ENCODE measurements at places on chromosomes 4 and X.

- no peak for DNase-seq
Observed at GRCh38 chrX:110944311-110944750, 148.7 kb upstream of the CHRDL1 start.

DNA sequence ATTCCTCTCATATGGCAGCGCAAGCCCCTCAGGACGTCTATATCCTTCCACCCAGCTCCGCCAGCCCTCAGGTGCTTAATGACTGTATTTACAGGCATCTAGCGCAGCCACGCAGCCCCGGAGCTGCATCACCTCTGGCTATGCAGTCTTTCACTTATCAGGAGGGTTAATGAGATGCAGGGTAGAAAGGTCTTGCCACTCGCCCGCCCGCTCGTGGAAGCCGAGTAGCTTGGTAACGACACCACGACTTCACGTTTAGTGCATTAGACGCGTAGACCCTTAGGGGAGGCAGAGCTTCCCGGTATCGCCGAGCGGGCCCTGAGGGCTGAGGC lies 1.5 kb upstream of the SLC16A2 start:
- no peak for DNase-seq

GRCh38 chrX:23954396-23954795 lies 46.6 kb downstream of the CXorf58 start:
- no peak for DNase-seq

GRCh38 chrX:153669901-153670731 lies 3.5 kb downstream of the PNCK start:
- no peak for DNase-seq

DNA sequence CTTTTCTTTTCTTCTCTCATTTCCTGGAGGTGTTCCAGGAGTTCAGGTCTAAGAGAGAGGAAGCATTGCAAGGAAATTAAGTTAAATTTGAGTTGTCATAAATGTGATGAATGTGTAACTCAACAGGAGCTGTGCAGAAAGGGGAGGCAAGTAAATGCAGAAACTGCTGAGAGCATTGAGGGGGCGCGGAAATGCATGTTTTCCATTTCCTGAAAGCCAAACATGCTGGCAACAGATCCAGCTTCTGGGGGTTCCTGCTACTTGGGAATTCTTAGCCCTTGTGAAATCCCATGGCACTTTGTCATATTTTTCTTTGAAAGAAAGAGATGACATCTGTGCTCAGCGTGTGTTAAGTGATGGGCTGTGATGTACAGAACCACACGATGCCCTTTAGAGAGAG lies 33.8 kb upstream of the NAP1L5 start:
- DNase-seq, result no peak

GRCh38 chrX:7542587-7543380 lies 300.2 kb upstream of the VCX start:
- DNase-seq, result no peak

DNA sequence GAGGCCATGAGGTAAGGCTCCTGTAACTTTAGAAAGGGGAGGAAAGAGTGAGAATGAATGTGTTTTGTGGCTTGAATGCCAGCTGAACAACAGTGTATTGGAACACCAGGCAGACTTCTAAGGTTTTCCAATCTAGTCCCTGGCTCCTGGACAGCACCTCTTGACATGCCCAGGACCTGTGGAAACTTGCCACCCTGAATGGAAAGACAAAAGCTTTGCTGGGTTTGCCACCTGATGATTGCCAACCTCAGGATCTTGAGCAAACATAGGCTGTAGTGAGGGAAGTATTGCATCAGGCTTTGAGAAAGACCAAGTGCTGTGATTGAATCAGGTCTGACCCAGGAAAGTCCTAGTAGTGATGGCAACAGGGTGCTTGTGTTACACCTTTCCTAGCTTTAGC lies 1393.1 kb upstream of the DIAPH2 start:
- DNase-seq, result no peak

DNA sequence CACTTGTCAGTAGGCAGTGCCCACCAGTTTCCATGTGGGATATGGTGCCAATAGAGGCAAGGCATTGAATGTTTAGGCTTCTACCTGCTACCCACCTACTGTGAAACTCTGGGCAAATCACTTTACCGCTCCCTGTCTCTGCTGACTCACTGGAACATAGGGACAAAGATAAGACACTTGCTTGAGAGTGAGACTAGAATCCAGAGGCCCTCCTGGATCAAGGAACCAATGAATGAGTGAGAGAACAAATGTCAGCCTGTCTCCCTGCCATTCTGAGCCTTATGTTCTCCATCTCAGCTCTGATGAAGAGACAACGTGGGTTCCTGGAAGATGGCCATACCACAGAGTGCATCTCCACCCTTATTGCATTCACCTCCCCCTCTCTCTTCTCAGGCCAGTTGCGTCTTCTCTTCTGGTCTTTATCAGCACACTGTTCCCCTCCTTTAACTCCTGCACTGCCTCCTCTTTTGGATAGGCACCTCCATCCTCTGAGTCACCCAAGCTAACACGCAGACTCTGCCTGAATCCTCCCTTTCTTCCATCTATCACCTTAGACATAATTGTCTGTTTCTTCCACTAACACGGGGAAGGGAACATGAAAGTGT lies 15.4 kb upstream of the PRRG3 start:
- DNase-seq, result no peak

GRCh38 chr4:180636696-180637404 lies 1606.4 kb upstream of the TENM3 start:
- no peak for DNase-seq

DNA sequence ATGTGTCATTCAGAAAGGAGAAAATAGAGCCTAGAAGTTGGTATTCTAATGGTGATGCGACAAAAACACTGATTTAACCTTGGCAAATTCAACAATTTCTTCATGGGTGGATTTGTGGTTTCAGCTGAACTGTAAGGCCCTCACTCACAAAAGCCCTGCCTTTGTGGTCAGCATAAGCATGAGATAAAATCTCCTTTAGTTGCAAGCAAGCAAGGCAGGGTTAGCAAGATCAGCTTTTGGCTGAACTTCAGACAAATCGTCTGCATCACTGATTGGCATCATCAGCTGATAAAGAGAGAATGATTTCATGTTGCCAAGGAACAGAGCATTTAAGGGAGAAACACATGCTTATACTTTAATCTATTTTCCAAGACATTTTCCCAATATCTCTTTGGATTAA lies 2582.2 kb downstream of the PCDH7 start:
- no peak for DNase-seq

DNA sequence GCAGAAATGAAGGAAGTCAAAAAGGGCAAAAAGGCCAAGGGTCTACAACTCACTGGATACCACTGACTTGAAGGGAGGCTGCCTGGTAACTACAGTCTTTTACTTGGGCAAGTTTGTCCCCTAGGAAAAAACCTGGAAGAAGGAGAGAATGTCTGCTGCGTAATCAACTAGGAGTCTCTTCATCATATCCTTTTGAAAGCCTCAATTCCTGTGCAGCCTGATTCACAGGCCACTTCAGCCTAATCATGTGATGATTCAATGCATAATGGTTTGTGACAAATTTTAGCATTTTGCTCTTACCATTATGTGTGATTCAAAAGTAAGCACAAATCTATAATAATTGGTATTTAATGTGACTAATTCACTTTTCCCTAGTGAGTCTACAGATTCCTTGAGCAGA lies 273.6 kb downstream of the FRMPD4 start:
- DNase-seq, result no peak

- DNase-seq, result no peak
Observed at GRCh38 chr4:151690876-151691275, 69.9 kb downstream of the GATB start.
